ENCODE measurements at places on chromosomes 3 and 15.

- no peak for DNase-seq
Measured at GRCh38 chr3:47430606-47431005, 45.1 kb downstream of the SCAP start.

DNA sequence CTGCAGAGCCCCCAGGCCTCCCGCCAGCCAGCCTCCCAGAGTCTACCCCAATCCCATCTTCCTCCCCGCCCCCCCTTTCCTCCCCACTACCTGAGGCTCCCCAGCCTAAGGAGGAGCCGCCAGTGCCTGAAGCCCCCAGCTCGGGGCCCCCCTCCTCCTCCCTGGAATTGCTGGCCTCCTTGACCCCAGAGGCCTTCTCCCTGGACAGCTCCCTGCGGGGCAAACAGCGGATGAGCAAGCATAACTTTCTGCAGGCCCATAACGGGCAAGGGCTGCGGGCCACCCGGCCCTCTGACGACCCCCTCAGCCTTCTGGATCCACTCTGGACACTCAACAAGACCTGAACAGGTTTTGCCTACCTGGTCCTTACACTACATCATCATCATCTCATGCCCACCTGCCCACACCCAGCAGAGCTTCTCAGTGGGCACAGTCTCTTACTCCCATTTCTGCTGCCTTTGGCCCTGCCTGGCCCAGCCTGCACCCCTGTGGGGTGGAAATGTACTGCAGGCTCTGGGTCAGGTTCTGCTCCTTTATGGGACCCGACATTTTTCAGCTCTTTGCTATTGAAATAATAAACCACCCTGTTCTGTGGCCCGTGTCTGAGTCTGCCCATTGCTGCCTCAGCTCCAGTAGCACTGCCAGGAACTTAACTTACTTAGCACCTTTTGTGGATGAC, 32.2 kb downstream of the PTPN23 start:
- no peak for DNase-seq

DNA sequence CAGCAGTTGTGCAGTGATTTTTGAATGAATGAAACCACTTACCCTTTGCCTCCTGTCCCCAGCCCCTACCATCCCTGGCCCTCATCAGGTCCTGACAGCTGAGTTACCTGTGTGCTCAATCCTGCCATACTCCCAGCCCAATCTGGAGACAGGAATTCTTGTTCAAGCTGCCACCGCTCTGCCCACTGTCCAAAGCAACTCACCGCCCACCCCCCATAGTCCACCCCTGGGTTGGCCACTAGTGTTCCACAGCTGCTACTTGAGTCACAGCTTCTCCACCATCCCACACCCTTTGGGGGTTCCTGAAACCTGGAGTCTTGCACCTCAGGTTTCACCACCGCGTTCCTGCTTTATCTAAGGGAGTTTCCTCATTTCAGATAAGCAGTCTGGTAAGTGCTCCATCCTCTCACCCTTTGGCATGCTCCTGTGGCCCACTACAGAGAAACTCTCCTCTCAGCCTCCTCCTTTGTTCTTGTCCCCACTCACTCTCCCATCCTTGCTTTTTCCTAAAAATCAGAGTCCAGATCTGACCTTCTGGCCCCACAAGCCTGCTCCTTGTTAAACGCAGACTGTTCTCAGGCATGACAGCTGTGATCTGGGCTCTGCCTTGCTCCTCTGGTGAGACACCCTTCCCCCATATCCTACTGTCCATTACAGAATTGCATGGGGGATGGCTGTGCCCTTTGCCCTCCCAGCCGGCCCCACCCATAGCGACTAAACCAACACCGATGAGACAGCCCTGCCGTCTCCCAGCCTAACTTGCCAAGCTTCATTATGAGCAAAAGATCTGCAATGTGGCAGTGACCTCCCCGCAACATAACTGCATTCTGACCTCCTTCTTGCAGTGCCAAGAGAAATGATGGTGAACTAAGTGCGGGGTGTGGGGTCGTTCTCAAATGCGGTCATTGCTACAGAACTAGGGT, 50.0 kb downstream of the CYP19A1 start:
- no peak for DNase-seq

- no peak for DNase-seq
Measured at GRCh38 chr15:101153801-101154656, 97.8 kb downstream of the CHSY1 start.

DNA sequence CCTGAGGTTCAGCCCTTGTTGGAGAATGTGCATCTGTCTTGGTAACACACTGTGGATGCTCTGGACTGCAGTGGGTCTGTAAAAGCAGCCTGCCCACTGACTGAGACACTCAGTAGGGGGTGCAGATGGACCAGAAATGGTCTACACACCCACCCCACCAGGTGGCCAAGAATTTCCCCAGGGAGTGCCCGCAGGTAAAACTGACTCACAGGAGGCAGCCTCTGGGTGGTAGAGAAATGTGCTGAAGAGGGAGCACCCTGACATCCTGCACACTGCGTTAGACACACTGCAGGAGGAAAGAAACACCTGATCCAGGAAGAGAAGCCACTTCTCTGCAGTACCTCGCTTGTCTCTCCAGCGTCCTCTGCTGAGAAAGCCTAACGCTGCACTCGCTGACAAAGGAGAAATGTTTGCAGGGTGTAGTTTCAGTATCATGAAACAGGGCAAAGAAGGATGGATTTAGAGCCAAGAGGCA, 109.5 kb upstream of the ABHD17C start:
- DNase-seq, result no peak

GRCh38 chr3:120506828-120507774, 56.3 kb upstream of the FSTL1 start:
- no peak for DNase-seq

- DNase-seq, result no peak
Measured at GRCh38 chr3:151345859-151346258, 16.5 kb upstream of the P2RY13 start.

DNA sequence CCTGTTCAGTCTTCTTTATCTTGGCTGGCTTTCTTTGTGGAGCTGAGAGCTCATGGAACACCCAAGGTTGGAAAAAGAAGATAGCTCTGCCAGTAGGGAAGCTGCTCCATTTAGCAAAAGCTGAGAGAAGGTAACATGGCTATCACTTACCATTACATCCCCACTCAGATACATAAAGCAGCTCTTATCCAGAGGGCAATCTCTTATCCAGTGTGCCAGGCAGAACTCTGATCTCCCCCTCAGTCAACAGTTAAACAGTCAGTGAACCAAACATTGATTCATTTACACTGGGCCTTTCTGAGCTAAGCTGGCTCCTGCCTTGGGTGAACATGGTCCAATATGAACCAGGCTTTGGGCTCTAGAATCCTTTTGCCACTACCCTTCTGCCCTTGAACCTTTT, 624.2 kb downstream of the NTRK3 start:
- no peak for DNase-seq

GRCh38 chr3:187212705-187213104, 15.4 kb downstream of the RTP1 start:
- no peak for DNase-seq

DNA sequence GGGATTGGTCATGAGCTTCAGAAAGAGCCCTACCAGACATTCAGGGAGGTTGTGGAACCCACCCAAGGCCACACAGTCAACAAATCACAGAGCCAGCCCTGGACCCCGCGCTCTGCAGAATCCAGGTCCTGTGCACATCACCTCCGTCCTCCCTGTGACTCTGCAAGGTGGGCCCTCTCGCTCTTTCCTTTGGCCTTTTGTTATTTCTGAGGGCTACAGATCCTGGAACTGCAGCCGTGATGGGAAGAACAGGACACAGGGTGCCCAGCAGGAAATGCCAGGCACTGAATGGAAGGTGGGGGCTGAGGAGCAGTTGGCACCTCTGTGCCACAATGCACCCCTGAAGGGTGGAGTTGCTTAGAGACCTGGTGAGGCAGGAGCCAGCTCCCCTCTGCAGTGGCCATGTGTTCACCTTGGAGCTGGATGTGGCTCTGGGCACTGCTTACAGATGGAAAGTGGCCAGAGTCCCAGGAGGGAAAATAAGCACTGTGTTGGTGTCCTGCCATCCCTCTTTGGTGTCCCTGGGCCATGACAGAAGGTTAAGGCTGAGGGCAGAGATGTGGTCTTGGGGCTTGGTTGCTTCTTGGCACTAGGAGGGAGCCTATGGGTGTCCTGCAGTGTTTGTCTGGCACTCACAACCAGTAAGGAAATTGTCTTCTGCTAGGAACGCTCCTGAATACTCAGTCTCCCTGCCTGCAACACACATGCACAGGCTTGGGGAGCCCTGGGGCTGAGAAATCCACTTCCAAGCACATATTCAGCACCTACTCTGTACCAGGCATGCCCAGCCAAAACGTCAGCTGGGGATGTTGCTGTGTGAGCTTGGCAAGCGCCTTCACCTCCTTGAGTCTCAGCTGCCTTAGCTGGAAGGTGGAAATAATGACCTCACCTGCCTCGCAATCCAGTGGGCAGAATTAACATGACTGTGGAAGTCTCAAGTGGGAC, 98.0 kb upstream of the SLC6A6 start:
- no peak for DNase-seq

- no peak for DNase-seq
Measured at GRCh38 chr15:38879909-38880471, 315.4 kb upstream of the RASGRP1 start.

DNA sequence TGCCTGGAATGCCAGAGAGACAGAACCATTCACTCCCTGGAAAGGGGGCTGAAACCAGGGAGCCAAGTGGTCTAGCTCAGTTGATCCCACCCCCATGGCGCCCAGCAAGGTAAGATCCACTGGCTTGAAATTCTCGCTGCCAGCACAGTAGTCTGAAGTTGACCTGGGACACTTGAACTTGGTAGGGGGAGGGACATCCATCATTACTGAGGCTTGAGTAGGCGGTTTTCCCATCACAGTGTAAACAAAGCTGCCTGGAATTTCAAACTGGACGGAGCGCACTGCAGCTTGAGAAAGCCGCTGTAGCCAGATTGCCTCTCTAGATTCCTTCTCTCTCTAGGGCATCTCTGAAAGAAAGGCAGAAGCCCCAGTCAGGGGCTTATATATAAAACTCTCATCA, 310.7 kb upstream of the DPPA4 start:
- no peak for DNase-seq

DNA sequence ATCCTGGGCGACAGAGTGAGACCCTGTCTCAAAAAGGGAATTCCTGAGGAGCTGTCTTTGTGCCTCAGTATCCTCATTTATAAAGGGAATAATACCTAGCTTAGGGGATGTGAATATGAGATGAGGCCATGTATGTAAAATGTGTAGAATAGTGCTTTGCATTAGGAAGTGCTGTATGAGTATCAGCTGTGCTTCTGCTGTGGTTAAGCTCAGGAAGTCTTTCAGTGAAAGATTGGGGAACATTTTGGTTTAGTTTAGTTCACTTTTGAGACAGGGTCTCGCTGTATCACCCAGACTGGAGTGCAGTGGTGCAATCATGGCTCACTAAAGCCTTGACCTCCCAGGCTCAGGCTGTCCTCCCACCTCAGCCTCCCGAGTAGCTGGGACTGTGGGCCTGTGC, 10.6 kb downstream of the THUMPD3 start:
- no peak for DNase-seq

- DNase-seq, result no peak
Measured at GRCh38 chr3:188697127-188697526, 474.6 kb upstream of the TPRG1 start.

- DNase-seq, result no peak
Measured at GRCh38 chr3:138479438-138479863, 45.0 kb downstream of the ESYT3 start.

DNA sequence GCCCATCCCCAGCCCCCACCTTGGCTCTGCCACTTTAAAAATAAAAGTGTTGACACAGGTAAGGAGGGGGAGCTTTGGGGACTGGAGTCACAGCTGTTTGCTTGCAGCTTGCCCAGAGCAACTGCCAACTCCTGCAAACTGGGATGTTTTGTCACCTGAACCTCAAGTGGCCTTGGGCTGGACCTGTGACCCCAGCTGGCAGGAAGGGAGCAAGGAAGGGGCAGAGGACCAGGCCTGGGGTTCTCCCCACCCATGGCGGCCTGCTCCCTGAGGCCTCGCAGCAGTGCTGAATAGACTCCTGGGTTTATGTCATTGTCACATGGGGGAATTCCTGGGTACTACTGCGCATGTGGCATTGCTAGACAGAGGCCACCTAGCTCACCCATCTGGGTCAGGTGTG, 246.9 kb upstream of the TLE3 start:
- DNase-seq, result no peak

- DNase-seq, result no peak
Measured at GRCh38 chr15:40121911-40122638, 13.4 kb upstream of the BMF start.

DNA sequence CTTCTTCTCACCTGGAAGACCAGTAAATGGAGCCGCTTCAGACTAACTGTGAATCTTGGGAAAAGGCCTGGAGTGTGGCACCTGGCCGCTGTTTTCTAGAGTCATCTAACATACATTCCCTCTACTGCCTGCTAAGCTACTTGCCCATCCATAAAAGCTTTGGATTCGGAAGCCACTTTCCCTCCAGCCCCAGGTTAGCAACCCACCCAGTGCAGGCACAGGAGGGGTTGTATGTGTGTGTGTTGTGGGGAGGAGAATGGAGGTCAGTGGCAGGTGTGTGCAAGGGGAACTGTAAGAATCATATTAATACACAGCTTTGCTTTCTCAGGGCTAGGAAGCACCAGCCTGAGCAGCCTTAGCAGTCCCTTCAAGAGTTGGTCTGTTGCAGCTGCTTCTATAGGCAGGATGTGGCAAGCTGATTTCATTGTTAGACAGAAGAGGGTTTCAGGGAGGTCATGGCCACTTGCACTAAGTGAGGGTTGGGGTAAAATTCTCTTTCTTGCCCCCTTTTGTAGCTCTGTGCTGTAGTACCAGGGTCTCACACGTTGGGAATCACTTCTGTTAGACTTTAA, 8.9 kb downstream of the NSUN3 start:
- DNase-seq, result no peak

DNA sequence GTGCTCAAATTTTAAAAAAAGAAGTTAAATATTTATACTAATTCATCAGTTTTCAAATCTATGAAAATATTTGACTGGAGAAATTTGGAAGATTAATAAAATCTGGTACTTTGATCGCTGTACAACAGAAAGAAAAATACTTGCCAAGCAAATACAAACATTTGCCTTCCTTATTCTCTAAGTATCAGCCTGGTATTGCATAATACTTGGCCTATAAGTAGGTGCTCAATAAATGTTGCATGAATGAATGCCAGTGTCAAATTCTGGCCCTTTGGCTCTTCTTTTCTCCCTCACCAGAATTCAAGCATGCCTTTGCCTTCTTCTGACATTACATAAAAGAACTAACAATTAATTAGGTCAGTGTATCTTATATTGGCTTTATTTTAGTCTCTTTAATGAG, 601.7 kb upstream of the GBE1 start:
- DNase-seq, result no peak

DNA sequence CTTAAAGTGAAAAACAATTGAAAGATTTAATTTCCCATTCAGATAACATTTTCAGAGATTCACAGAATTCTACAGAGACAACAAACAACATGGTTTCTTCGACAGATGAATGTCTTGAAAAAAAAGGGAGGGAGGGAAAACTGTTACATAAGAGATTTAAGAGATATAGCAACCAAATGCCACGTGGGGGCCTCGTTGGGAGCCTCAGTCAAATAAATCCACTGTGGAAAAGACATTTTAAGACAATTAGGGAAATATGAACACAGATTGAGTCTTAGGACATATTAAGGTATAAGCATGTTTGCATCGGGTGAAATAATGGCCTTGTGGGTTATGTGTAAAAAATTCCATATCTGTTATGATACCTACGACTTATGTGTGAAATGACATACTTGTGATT, 5.0 kb upstream of the PRRT3 start:
- no peak for DNase-seq

GRCh38 chr15:80996247-80996646, 4.5 kb upstream of the TLNRD1 start:
- DNase-seq, result no peak

GRCh38 chr15:42083605-42083908, 10.8 kb downstream of the PLA2G4D start:
- DNase-seq, result no peak

GRCh38 chr3:78665776-78666469, 1101.9 kb downstream of the ROBO1 start:
- no peak for DNase-seq
